ENCODE measurements at places on chromosomes 2 and 18. TPM values are rescaled to one million over a fixed set of nuclear protein-coding genes. Genes with fewer than 3 reads are reported as not detected.

GPBAR1 gene
- 1.3 TPM for total RNA-seq

ATP6V1B1 gene
- total RNA-seq: not detected

CBLN2 gene
- total RNA-seq: not detected

SPDYA gene
- total RNA-seq: 3.3 TPM

GULP1 gene
- not detected for total RNA-seq

SERPINB7 gene
- not detected for total RNA-seq

SSB gene
- total RNA-seq: 112 TPM

RDH14 gene
- total RNA-seq: 8.1 TPM

MLPH gene
- total RNA-seq: not detected

CDH2 gene
- not detected for total RNA-seq

Data from activated T-helper 17 cell treated with anti-CD3 and anti-CD28 coated beads, Interleukin-2, amount 50 U/mL, for 72 hours (primary cell).